ENCODE measurements at places on chromosomes 2 and 18. TPM values are rescaled to one million over a fixed set of nuclear protein-coding genes. Genes with fewer than 3 reads are reported as not detected.

The MC5R gene
- not detected for total RNA-seq

The ITGAV gene
- total RNA-seq: 204 TPM

The PARD3B gene
- total RNA-seq: 26.0 TPM

The CYTIP gene
- total RNA-seq: not detected

The SLC4A1AP gene
- total RNA-seq: 34.8 TPM

The EPAS1 gene
- 649 TPM for total RNA-seq

The KYNU gene
- 4.6 TPM for total RNA-seq

The TMX3 gene
- 67.6 TPM for total RNA-seq

The ST8SIA5 gene
- not detected for total RNA-seq

The FAM237A gene
- total RNA-seq: not detected

The SUPT7L gene
- total RNA-seq: 40.0 TPM

The CRACDL gene
- total RNA-seq: not detected

The C2orf66 gene
- total RNA-seq: not detected

The MYO3B gene
- under 0.01 TPM for total RNA-seq

The COL3A1 gene
- 7,536 TPM for total RNA-seq

The SLC8A1 gene
- total RNA-seq: 10.1 TPM

The ZNF532 gene
- total RNA-seq: 55.6 TPM

The TBR1 gene
- under 0.01 TPM for total RNA-seq

The NEU4 gene
- total RNA-seq: not detected

The NT5DC4 gene
- total RNA-seq: not detected

The SERPINB7 gene
- 33.6 TPM for total RNA-seq

The CRYGC gene
- total RNA-seq: not detected

The TRIM54 gene
- not detected for total RNA-seq

The AGXT gene
- total RNA-seq: not detected

The COL4A4 gene
- 0.14 TPM for total RNA-seq

The EFHD1 gene
- 0.14 TPM for total RNA-seq

The GLB1L gene
- 23.4 TPM for total RNA-seq

The FN1 gene
- 4,928 TPM for total RNA-seq

The HOXD12 gene
- 0.22 TPM for total RNA-seq

The CENPA gene
- 12.2 TPM for total RNA-seq

The NEDD4L gene
- total RNA-seq: 4.2 TPM

The TANC1 gene
- 43.3 TPM for total RNA-seq

The RETSAT gene
- total RNA-seq: 50.3 TPM

The TIA1 gene
- 58.6 TPM for total RNA-seq

The ST6GAL2 gene
- 0.44 TPM for total RNA-seq

The LAMA1 gene
- total RNA-seq: 12.5 TPM

The LRRC30 gene
- not detected for total RNA-seq

The MLPH gene
- 32.2 TPM for total RNA-seq

The SP140 gene
- 4.4 TPM for total RNA-seq

The PTH2R gene
- 1.0 TPM for total RNA-seq

The SDC1 gene
- total RNA-seq: 7.9 TPM

The GRB14 gene
- not detected for total RNA-seq

The CEBPZOS gene
- total RNA-seq: 13.1 TPM

The KIF1A gene
- total RNA-seq: not detected

The OXER1 gene
- not detected for total RNA-seq

The CAPN13 gene
- total RNA-seq: not detected

The NOTO gene
- not detected for total RNA-seq

The SCN7A gene
- under 0.01 TPM for total RNA-seq

The MARCO gene
- total RNA-seq: not detected

The ARHGAP15 gene
- total RNA-seq: not detected

The GCG gene
- not detected for total RNA-seq
